Activated T-cell treated with anti-CD3 and anti-CD28 coated beads, Interleukin-2, amount 50 U/mL, for 48 hours (primary cell): ENCODE measurements at places on chromosomes 3 and 15.

- DNase-seq: no peak
These were observed 40.5 kb downstream of the IMPG2 start for GRCh38 chr3:101279765-101280385.

- no peak for DNase-seq
These were observed 57.1 kb downstream of the TRAK1 start for GRCh38 chr3:42148086-42148848.

DNA sequence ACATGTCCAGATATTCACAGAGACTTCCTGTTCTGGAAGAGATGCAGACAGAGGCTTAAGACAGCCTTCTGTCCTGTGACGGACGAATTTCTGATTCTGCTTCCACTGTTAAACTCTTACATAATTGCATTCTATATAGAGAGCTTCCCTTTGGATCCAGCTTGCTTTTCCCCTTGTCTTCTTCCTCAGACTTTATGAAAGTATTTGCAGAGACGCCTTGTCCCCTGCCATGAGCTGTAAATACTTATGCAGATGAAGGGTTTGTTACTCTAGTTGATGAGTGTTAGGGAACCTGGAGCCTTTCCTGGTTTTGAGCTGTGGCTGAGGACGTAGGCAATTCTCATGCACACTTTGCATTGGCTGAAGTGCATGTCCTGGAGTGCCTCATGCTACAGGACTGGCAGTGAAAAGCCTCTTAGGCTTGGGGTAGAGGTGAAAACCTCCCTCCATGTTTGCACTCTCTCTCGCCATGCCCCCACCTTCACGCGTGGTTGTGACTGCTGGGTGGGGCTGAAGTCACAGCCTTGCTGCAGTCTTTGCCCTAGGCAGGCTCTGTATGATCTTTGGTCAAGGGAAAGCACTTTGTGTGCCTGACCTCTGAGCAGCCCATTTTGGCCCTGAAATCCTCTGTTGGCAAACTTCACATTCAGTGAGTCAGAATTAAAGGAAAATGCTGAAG is 286.6 kb downstream of the PTPRG start:
- no peak for DNase-seq

DNA sequence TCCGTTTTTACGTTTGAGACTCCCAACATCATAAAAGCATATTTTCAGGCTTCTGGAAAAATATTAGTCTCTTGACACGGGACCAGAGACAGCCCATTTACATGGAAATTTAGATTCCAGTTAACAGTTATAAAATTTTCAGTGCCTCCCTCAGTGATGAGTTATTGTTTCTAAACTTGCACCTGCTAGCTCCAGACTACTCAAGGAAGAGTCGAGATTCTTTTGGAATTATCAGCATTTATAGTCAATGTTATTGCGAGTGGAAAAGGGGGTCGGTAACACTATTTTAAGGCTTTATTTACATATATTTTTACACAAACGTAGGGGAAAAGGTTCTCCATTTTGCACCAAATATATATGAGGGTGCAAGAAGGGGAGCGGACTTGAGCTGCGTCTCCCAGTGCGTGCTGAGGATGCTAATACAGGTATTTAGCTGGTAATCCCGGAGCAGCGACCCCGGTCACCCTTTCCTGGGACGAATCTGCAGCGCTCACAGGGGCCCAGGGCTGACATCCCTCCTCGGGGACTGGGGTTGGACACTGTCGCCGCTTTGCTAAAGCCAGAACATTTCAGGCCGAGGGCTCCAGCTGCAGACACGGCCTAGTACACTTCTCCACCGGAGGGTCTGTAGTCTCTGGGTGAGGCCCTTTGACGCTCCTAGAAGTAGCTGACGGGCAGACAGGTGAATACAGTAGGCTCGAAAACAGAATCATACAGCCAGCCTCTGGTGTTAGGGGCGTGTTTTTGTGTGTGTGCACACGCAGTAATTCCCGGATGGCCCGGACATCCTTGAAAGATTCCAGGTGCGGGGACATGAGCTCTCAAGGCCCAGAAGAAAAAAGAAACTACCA is 729 bp upstream of the ZBTB11 start:
- peak; percentile 43 for DNase-seq

DNA sequence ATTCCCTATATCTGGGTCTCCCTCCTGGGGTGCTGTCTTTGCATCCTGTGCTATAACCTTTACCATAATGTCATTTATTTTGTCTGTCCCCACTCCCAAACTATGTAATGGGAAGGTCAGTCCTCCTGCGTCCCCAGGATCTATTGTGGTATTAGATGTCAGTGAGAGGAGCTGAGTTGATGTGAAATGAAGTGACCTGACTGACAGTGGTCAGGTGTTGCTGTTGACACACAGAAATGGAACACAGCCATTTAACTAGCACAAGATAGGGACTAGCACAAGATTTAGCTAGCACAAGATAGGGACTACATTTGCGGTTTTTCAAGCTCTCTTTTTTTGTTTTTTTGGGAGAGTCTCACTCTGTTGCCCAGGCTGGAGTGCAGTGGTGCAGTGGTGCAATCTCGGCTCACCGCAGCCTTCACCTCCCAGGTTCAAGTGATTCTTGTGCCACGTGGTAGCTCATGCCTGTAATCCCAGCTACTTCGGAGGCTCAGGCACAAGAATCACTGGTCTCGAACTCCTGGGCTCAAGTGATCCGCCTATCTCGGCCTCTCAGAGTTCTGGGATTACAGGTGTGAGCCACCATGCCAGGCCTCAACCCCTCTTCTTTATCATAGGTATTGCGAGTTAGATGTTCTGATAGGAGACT is 5.2 kb downstream of the NGRN start:
- DNase-seq: no peak

DNA sequence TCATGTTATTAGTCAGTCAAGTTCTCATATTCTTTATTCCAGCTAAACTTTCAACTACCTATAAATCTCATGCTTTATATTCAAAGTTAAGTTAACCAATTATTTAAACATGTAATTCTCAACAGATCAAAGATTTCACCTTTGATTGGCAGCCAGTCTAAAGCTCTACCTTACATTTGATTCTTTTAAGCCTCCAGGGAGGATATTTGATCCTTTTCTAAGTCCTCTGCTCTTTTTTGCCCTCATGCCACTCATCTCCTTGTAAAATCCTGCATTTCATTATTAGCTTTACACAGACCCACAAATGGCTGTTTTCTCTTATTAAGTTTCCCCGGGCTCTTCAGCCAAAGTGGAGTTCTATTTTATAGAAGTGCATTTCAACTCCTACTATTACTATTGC is 134.1 kb downstream of the NLGN1 start:
- no peak for DNase-seq

DNA sequence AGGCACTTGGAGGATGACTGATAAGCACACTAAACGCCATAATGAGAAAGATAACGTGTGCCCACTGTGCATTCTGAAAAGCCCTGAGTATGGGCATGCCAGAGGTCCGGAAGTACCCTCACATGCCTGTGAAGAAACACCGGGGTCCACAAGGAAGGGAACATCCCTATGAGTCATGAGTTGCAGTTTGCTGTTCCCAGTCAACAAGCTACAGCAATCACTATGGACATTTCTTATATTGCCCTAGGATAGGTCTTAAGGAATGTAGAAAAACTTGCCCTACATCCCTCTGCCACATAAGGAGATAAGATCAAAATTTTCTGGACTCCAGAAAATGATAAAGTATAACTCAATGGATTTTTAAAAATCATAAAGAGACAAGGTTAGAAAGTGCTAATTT is 9.9 kb downstream of the MB21D2 start:
- DNase-seq: no peak

DNA sequence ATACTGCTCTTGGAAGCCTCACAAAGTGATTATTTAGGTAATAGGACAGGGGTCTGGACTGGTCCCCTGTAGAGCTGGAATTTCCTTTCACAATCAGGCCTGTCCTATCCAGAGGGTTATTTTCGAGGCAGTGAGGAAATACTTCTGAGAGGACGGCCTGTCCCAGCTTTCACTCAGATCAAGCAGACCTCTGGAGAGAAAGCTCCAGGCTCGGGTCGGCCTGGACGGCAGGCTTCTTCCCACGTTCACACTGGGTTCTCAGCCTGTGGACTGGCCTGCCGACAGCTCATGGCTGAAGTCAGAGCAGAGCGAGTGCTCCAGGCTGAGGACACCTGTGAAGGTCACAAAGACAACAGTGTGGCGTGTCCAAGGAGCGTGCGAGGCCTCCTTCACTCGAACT is 405.3 kb downstream of the VPS13C start:
- no peak for DNase-seq

DNA sequence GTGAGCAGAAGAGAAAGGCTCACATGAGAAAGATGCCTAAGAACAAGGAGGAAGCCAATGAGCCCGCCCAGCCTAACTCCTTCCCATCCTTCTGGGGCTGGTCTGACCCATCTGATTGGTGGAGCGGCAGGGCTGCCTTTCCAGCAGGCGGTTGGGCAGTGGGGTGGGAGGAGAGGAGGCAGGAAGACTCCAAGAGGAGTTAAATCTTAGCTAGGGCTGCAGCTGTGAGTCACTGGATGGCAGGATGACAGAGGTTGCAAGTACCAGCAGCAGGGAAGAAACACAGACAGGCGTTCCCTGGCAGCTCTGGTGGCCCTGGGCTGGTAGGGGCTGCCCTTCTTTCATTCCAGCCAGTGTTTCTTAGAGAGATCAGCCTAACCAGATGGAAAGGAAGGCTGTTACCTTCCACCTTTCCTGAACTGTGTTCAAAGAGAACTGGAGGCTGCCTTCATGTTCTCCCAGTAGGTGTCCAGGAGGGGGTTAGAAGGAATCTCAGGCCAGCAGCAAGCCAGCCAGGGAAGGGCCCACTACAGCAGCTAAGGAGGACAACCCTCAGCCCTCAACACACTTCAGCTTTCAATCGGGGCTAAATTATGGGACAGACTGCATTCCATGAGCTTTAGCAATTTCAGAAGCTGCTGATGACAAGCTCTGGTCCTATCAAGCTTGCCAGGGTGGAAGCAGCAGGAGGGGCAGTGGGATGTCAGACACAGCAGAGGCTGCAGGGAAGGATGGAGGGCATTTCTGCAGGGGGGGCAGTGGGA is 50.3 kb downstream of the CHSY1 start:
- peak; percentile 61 for DNase-seq

- no peak for DNase-seq
These were observed 216.5 kb upstream of the PEX5L start for GRCh38 chr3:180253283-180253682.

DNA sequence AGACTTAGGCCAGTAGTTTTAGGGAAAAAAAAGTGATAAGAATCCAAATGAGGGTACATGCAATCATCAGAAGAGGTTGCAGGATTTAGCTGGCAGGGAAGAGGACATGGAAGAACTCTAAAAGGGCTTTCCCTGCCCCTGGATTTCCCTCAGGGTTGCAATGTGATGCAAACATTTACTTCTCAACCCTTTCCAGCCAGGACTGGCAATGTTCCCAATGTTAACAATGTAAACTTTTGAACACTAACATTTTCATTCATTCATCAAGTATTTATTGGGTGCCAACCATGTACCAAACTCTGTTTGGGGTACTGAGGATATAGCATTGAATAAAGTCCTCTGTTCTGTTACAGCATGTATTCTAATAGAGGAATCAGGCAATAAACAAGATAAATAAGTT is 349.4 kb upstream of the LRRC3B start:
- DNase-seq: no peak
